Femur (tissue), 1 donor: ENCODE measurements at places on chromosomes 1 and 21.

- peak; percentile 15 for DNase-seq
Measured at GRCh38 chr1:1197551-1198422, 8.6 kb downstream of the TNFRSF18 start.

DNA sequence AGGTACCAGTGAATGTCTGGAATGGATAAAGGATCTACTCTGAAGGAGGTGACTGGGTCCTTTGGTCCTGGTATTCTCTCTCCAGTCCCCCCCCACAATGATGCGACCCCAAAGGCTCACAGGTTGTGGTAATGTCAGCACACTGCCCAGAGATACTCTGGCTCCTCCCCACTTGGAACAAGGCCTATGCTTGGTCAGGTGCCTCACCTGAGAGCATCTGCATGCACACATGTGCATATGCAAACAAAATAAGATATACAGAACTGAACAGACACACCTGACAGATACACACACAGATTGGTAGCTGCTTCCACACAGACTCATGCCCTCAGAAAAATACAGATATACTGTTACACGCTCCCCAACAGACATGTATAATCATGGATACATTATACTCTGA is 33.5 kb downstream of the DMAP1 start:
- no peak for DNase-seq

DNA sequence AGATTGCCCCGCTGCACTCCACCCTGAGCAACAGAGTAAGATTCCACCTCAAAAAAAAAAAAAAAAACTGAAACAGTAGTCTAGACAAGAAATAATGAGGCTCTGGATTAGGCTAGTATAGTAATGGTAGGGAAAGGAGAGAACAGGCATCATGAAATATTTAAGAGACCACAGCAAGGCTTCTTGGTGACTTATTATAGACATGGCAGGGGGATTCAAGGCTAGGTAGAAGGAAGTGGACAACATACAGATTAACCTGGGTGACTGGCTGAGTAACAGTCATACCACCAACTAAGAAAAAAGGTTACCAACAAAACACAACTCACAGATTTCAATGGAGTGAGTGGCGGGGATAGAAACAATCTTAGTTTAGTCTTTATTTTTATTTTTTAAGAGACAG is 8.3 kb downstream of the NVL start:
- DNase-seq: no peak

DNA sequence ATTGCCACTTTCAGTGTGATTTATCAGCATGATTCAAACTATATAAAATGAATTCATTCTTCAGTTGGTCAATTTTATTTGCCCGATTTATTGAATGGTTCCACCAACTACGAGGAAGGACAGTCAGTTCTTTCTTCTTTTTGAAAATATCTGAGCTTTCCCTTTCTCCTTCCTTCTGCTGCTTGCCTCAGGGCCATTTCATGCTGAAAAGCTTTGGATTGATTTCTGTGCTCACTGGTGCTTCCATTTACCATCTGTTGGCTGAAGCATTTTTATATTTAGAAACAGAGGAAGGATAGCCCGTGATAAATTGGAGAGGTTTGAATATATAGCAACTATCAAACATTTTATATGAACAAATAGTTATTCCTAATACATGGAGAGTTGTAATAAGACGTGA is 68.9 kb upstream of the ADAMTS5 start:
- no peak for DNase-seq

GRCh38 chr21:31647650-31648049 is 11.8 kb upstream of the SOD1 start:
- no peak for DNase-seq

GRCh38 chr1:228963795-228964177 is 228.5 kb downstream of the RHOU start:
- DNase-seq: no peak

DNA sequence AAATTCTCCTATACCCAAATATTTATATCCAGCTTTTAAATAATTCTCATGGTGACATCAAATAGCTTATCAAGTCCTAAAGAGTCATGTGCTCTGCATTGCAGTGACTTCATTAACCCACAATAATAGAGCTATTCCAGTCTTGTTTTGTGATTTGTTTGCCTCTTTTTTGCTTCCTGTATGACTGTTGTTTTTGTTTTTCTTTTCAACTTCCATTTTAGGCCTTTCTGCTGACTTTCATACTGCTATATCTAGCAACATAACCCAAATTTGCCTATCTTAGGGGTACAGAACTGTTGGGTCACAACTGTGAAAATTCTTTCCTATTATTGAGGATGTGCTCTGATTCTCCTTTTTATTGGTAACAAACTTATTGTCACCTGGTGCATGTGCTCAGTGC is 30.3 kb downstream of the SPATA17 start:
- no peak for DNase-seq
